Uterus (tissue), 4 donors: ENCODE measurements at places on chromosomes 5 and 9. TPM values are rescaled to one million over a fixed set of nuclear protein-coding genes. Genes with fewer than 3 reads are reported as not detected.

- no peaks in the 10 kb centered on the region for H3K27me3 ChIP-seq
- DNase-seq: no peak
- H3K27ac ChIP-seq: no peak overlapping the region
- no peaks in the 10 kb centered on the region for H3K36me3 ChIP-seq
- no peaks in the 10 kb centered on the region for H3K4me1 ChIP-seq
Measured at GRCh38 chr9:35618854-35619799, 914 bp upstream of the CD72 start.

GRCh38 chr9:71209890-71210289 lies 88.5 kb upstream of the TRPM3 start:
- no peaks in the 10 kb centered on the region for H3K36me3 ChIP-seq
- H3K4me3 ChIP-seq: no peak overlapping the region
- DNase-seq: no peak
- H3K27me3 ChIP-seq: no peaks in the 10 kb centered on the region

The FAM78A gene
- 0.26 TPM for total RNA-seq

DNA sequence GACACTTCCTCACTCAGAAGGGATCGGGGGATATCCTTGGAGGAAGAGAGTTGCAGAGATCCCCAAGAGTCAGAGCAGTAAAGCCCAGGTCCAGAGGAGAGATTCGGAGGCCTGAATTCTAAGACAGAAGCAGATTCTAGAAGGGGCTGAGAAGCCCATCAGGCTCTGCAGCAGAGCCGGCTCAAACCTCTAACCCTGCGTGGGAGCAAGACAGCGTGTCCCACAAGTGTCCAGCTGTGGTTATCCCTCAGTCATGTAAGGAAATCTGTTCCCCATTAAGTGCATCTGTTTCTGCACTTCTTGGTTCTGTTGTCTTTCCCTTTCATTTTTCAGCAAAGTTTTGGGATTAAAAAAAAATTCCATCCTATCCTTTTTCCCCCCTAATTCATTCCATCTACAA lies 4.8 kb upstream of the DIAPH1 start:
- DNase-seq: no peak
- H3K4me1 ChIP-seq: no peaks in the 10 kb centered on the region
- no peaks in the 10 kb centered on the region for H3K36me3 ChIP-seq
- no peak overlapping the region for H3K27ac ChIP-seq

GRCh38 chr5:146203872-146204192 lies 427 bp downstream of the RBM27 start:
- H3K27ac ChIP-seq: peak overlapping the region; percentile 83
- H3K27me3 ChIP-seq: no peaks in the 10 kb centered on the region
- H3K4me3 ChIP-seq: peak overlapping the region; percentile 94
- no peak for DNase-seq
- peaks cover 7% of the 10 kb centered on the region for H3K4me1 ChIP-seq

The FOXD4L4 gene
- total RNA-seq: not detected

- H3K36me3 ChIP-seq: no peaks in the 10 kb centered on the region
- no peak overlapping the region for H3K27ac ChIP-seq
- H3K4me3 ChIP-seq: no peak overlapping the region
- no peaks in the 10 kb centered on the region for H3K27me3 ChIP-seq
Measured at GRCh38 chr9:24832307-24832706, 286.6 kb upstream of the IZUMO3 start.

The AIF1L gene
- total RNA-seq: 27.3 TPM

The PHF2 gene
- total RNA-seq: 7.7 TPM

- no peak overlapping the region for H3K4me3 ChIP-seq
- H3K27me3 ChIP-seq: no peaks in the 10 kb centered on the region
- H3K4me1 ChIP-seq: no peaks in the 10 kb centered on the region
- H3K27ac ChIP-seq: no peak overlapping the region
- H3K36me3 ChIP-seq: no peaks in the 10 kb centered on the region
Measured at GRCh38 chr5:149745-150485, 41.4 kb upstream of the LRRC14B start.

- peak overlapping the region; percentile 82 for H3K27ac ChIP-seq
- no peaks in the 10 kb centered on the region for H3K36me3 ChIP-seq
- DNase-seq: no peak
- no peak overlapping the region for H3K4me3 ChIP-seq
Measured at GRCh38 chr5:68257210-68257609, 41.7 kb downstream of the PIK3R1 start.
